ENCODE measurements at places on chromosomes 3 and 15.

DNA sequence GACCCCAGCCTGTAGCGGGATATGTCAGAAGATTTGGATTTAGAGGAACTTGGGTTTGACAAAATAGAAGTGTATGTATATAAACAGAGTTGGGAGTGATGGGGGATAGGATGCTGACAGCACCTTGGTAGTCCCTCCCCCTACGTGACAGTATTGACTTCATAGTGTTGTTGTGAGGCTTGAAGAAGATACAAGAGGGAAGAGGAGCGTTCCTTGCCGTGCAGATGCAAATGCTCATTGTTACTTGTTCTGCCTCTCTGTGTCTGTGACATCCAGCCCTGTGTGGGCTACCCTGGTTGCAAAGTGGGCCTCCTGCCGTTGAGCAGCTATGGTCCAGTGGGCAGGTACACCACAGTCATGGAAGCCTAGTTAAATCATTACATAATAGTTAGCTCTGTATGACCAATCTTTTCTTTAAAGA, 45.0 kb downstream of the SMAD3 start:
- no peak overlapping the region for H3K4me3 ChIP-seq
- no peaks in the 10 kb centered on the region for H3K27me3 ChIP-seq
- peaks cover 76% of the 10 kb centered on the region for H3K36me3 ChIP-seq
- H3K4me1 ChIP-seq: peaks cover 7% of the 10 kb centered on the region
- no peak for DNase-seq

DNA sequence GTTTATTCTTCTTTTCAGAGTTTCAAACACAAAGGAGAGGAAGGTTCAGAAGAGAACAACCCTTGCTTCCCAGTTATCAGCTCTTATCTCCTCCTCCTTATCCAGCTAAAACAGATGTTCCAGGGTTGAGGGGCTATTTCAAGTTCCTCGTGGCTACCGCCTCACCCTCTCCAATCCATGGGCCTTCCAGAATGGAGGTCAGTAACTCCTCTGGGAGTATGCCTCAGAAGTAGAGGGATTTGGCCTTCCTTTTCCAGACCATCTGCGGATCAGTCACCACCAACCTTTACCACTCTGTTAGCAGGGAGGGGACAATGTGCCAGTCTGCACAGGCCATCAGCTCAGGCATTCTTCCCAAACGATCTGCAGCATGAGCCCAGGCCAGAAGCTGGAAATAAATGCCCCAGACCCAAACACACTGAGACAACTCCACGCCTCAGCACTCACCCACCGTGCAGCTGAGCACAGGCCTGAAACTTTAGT, 14.8 kb downstream of the HTR3C start:
- H3K27me3 ChIP-seq: peaks cover 51% of the 10 kb centered on the region
- no peaks in the 10 kb centered on the region for H3K4me1 ChIP-seq
- no peak overlapping the region for H3K4me3 ChIP-seq
- H3K27ac ChIP-seq: no peak overlapping the region
- H3K36me3 ChIP-seq: no peaks in the 10 kb centered on the region
- DNase-seq: no peak

- no peak overlapping the region for H3K27ac ChIP-seq
- no peaks in the 10 kb centered on the region for H3K4me1 ChIP-seq
- no peak overlapping the region for H3K4me3 ChIP-seq
- peaks cover 46% of the 10 kb centered on the region for H3K27me3 ChIP-seq
- peak; percentile 67 for DNase-seq
Measured at GRCh38 chr3:68972358-68972979, 40.1 kb upstream of the TAFA4 start.

DNA sequence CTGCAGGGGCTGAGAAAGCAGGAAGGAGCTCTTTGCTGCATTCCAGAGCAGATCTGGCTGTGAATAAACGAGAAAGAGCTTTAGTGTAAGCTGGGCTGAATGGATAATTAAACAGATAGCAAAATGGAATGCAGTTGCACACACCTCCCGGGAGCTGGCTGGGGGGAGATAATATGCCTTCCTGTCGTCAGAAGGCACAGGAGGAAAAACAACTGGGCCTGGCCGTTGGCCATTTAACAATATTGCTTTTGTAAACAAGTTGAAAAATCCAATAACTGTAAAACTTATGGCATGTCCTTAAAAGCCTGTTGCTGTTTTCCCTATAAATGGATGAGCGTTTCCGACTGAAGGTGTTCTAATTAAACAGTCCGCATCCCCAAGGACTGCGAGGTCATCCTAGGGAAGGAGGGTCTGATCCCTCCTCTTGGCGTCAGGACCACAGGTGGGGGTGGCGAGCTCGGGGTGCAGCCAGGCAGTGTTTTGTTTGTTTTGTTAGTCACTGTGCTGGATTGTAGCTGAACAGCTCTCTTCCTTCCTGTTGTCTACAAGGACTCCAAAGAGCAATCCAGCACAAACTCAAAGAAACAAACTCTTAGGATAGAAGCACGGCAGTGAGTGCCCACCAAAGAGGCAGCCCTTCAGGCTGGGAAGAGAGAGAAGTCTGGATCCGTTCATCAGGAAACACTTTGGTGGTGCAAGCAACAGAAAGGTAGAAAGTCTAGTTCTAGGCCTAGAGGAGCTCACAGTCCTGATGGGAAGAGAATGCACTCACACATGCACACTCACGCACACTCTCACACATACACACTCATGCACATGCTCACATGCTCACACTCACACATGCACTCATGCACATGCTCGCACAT, 133.4 kb upstream of the SMAD3 start:
- H3K4me3 ChIP-seq: peak overlapping the region; percentile 57
- H3K27ac ChIP-seq: peak overlapping the region; percentile 80
- no peaks in the 10 kb centered on the region for H3K27me3 ChIP-seq
- peaks cover 8% of the 10 kb centered on the region for H3K36me3 ChIP-seq
- peak; percentile 89 for DNase-seq
- peaks cover 45% of the 10 kb centered on the region for H3K4me1 ChIP-seq

DNA sequence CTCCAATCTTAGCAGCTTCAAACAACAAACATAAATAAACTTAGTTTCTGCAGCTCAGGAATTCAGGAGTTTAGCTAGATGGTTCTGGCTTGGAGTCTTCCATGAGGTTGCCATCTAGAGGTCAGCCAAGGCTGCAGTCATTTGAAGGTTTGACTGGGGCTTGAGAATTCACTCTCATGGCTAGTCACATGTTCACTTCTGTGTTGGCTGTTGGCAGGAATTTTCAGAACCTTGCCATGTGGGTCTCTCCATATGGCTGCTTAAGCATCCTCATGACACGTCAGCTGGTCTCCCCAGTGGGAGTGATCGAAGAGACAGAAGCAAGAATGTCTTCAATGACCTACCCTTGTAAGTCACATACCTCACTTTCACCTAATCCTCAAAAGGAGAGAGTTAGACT, 269.2 kb upstream of the CNTN3 start:
- no peaks in the 10 kb centered on the region for H3K36me3 ChIP-seq
- no peaks in the 10 kb centered on the region for H3K4me1 ChIP-seq
- H3K27me3 ChIP-seq: no peaks in the 10 kb centered on the region
- H3K27ac ChIP-seq: no peak overlapping the region
- no peak overlapping the region for H3K4me3 ChIP-seq

- H3K36me3 ChIP-seq: no peaks in the 10 kb centered on the region
- DNase-seq: no peak
- peaks cover 75% of the 10 kb centered on the region for H3K27me3 ChIP-seq
Measured at GRCh38 chr15:88334436-88334835, 77.9 kb upstream of the NTRK3 start.
